KBM-7 (cell line): ENCODE measurements at places on chromosomes 13 and 19.
A peak's percentile ranks its signal among the peaks of the same experiment; 100 is the strongest.

DNA sequence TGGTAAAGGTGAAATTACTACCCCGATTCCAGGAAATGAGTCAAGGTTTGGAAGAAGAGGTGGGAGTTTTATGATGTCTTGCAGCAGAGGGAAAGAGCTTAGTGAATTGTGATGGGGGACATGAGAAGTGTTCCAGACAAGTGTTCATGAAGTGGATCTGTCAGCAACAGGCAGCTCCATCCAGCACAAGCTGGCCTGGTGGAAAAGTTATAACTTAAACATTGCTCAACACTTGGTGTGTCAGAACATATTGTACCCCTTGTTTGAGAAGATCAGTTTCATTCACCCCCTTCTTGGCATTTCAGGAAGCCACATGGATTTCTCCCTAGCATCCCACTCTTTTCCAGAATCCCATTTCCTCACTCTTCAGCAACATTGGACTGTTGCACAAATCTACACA is 222.0 kb downstream of the B3GLCT start:
- no peak for DNase-seq

GRCh38 chr13:47334173-47334572 is 437.3 kb upstream of the HTR2A start:
- DNase-seq = no peak

DNA sequence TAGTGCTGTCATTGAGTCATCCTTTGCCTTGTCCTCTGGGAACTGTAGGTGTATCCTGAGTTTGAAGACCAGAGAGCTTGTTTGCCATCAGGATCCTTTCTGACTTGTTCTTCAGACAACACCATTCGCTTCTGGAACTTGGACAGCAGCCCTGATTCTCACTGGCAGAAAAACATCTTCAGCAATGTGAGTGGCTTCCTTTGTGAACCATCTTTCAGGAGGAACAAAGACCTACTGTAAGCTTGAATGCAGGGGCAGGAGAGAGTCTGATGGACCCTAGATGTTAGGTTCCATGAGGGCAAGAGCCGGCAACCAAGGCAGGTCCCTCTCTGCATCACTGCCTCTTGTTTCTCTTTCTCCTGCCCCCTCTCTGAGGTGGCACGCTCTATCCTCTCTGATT is 26.7 kb downstream of the WDR62 start:
- DNase-seq = no peak

DNA sequence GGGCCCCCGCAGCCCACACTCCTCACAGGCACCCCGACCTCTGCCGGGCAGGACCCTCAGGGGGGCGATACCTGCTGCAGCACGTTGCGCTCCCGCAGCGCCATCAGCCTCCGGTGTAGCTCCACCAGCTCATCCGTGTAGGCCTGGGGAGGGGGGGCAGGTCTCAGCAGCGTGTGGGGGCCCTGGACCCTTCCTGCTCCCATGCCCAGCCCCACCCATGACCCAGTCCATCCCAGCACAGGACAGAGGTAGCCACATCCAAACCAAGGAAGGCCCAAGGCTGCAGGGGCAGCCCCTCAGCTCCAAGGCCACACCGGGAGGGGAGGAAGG is 66.5 kb downstream of the MLLT1 start:
- no peak for DNase-seq

- no peak for DNase-seq
These were observed 6.7 kb downstream of the PPP1R37 start for GRCh38 chr19:45099467-45100191.

- no peak for DNase-seq
These were observed 132.6 kb downstream of the COG6 start for GRCh38 chr13:39788102-39788501.

DNA sequence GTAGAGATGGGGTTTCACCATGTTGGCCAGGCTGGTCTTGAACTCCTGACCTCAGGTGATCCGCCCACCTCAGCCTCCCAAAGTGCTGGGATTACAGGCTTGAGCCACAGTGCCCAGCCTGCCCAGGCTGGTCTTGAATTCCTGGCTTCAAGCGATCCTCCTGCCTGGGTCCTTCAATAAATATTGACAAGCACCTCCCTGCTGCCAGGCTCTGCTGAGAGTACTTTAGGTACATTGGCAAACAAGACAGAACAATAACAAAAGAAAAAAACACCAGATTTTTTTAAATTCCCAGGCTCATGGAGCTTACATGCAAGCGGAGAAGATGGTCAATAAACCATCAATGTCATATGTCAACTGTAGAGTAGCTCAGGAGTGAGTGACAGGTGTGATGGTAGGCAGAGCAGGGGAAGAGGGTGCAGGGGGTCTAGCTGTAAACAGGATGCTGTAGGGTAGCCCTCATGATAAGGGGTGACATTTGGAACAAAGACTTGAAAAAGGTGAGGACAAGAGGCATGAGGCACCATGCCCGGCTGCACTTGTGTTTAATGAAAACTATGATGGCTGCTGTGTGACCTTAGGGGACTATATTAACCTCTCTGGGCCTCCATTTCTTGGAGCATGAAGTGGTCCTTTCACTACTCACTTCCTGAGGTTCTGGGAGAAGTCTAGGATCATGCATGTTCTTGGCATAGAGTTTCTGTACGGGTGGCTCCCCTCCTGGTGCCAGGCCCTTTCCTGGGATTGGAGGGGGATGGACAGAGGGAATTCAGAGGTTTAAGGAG is 19.6 kb downstream of the SULT2B1 start:
- DNase-seq = no peak

DNA sequence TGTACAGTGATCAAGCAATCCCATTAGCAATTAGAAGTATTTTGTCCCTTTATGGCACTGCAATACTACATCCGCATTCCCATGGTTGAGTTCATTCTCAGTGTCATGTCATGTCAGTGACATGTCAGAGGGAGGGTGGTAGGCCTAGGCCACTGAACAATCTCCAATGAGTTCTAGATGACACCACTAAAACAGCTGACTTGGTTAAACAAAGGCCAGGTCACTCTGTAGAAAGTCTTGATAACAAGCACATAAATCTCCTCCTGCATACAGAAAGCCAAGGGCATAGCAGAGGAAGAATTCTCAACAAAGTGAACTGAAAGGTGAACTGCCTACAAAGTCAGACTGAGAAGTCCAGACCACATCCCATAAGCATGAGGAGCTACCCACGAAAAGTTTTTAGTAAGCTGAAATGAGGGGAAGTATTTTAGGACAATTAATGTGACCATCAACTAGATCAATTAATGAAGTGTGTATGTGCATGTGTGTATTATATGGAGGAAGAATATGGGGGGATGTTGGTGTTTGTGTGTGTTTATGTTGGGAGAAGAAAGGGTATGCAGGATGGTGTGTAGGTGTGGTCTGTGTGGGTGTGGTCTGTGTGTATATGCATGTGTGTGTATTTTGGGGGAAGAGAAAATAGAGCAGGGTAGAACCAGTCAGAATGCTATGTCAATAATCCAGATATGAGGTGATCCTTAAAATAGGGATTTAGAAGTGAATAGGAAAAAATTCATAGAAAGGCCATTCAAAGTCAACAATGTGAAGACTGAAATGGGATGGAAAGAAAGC is 67.7 kb downstream of the TBC1D4 start:
- DNase-seq = no peak

GRCh38 chr19:45613926-45614725 is 12.1 kb upstream of the GPR4 start:
- DNase-seq = peak; percentile 71

GRCh38 chr13:79674765-79675515 is 194.0 kb downstream of the NDFIP2 start:
- no peak for DNase-seq

- DNase-seq = peak; percentile 68
These were observed 330.3 kb upstream of the MIR17HG start for GRCh38 chr13:91017031-91017668.

DNA sequence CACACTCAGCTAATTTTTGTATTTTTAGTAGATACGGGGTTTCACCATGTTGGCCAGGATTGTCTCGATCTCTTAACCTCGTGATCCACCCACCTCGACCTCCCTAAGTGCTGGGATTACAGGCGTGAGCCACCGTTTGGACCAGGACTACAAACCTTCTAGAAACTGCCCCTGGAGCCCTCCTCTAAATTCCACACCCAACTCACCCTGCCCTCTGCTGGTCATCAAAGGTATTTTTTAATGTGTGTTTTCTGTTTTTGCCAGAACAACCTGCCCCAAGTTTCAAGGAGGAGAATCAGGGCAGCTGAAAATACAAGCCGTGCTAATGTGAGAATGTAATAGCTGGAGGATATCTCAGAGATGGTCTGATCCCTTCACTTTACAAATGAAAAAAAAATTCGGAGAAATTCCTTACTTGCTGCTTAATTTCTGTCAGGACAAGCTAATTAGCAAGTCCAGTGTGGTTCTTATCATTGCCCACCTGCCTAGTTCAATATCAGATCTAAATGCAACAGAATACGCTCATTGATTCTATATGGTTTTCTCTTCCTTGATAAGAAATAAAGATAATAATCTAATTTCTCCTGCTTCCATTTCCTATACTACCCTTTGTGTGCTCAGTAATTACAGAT is 4.1 kb downstream of the ATP8A2 start:
- peak; percentile 78 for DNase-seq

DNA sequence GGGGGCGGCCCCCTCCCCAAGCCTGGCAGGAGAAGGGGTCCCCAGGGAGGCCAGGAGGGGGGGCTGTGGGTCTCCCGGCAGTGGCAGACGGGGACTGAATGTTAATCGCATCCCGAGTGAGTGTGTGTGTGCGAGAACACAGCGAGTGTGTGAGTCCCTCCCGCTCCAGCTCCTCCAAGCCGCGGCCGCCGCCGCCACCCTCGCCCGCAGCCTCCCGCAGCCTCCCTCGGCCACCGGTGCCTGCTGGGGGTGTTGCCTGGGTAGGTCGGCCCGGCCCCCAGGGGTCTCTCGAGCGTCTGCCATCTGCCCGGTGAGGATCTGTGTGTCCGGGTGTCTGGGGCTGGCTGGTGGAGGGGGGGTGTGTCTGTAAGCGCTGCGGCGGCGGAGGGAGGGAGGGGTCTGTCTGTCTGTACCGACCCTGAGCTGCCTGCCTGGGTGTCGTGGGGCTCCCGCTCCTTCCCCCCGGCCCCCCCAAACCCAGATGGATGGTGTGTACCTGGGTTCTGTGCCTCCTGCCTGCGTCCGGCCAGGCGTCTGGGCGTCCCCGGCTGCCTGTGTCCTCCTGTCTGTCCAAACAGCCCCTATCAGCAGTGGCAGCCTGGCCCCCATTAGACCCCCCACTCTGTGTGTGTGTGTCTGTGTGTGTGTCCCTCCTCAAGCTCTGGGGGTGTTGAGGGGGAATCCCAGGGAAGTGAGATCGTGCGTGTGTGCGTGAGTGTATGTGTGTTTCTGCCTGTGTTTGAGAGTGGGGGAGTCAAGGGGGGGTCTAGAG is at the start of gene GRIN2D:
Gene GRIN2D, plus strand, starts transcription at position 110 of the 772 bp plus-strand sequence. CDS start 4,725 bp downstream, outside the sequence.
- DNase-seq = peak; percentile 59

DNA sequence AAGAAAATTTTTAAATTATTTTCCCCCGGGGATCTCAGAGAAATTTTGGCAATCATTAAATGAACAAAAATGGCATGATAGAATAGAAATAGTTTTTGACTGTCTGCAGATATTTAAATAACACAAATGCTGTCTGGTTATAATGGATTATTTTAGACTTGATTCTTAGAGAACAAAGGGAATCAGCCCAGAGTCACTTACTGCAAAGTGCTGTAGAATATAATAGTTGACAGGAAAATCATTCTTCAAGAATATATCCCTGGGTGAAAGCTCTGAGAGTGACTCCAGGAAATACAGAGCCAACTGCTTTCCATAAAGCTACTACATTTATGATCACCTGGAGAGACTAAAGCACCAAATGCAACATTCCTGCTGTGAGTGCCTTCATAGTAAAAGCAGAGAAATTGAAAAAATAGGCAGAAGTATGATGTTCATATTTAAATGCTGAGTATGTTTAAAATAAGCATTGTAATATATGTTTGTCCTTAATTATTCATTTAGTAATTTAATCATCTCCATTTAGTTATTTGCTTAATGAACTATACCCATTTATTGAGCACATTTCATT is 1765.8 kb downstream of the SLITRK1 start:
- no peak for DNase-seq

DNA sequence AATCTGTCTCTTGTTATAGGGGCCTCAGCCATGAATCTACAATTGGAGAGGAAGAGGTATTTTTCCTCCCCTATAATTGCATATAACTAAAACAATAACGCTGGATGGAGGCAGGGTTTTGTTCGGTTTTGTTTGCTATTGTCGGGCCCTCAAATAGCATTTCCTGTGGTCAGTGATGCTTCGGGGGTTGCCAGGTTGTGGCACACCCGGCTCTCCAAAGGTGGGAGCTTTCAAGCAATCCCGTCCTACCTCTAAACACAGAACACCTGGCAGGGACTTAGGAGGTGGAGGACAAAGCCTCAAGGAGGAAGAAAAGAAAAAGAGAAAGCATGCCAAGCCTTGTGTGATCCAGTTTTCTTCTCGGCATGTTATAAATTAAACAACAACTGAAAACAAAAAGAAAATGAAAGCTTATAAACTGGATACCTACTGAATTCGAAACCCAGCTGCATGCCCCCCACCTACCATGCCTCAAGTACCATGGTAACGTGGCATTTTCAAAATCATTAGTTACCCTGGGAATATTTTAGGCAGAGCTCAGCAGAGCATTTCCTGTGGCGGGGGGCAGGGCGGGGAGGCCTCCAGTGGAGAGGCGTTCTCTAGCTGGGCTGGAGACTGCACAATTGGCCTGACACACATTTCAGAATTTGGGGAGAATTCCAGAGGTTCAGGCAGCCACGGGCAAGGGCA is 213.8 kb downstream of the DCLK1 start:
- DNase-seq = no peak

- no peak for DNase-seq
These were observed 1458.0 kb downstream of the OLFM4 start for GRCh38 chr13:54486421-54487166.

GRCh38 chr13:33276570-33276969 is 9.0 kb downstream of the STARD13 start:
- DNase-seq = no peak

GRCh38 chr13:30334663-30335386 is 27.5 kb upstream of the KATNAL1 start:
- DNase-seq = peak; percentile 78

- no peak for DNase-seq
These were observed 211.3 kb downstream of the PCCA start for GRCh38 chr13:100300243-100300642.

GRCh38 chr19:6100284-6100915 is 9.9 kb downstream of the RFX2 start:
- peak; percentile 95 for DNase-seq

GRCh38 chr13:53200498-53201453 is 172.2 kb downstream of the OLFM4 start:
- DNase-seq = no peak

DNA sequence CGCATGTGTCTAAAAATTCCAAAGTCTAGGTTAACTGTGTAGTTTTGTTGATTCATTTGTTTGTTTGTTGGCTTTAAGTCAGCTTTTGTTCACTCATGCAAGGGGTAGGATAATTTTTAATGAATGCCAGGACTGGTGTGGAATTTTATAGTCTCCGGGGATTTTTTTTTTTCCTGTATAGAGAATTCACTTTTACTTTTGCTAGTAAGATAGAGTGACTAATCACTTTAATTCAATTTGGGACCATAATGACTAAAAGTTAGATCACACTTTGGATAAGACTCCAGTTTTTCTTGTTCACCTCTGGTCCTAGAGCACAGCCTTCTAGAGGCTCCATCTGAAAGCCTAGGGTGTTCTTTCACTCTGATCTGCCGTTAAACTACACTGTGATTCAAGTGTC is 1690.0 kb downstream of the PCDH9 start:
- no peak for DNase-seq
